GM12891 (cell line): ENCODE measurements at places on chromosomes 11 and 22.

- DNase-seq, result no peak
Measured at GRCh38 chr11:3208272-3208671, 10.3 kb downstream of the MRGPRG start.

DNA sequence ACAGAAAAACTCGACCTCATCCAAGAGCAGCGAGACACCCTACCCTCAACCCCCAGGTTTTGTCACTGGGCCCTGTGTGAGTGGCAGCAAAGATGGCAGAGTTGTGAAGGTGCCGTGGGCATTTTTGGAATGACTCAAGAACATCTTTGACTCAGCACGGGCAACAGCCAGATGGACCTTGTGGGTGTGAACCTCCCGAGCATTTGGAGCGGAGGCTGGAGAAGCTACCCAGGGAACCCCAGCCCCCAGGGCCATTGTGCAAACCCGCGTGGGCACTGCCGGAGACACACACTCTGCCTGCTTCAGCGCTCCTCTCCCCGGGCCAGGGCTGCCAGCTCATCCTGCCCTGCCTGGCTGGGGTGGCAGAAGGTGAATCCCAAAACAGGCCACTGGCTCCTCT lies 66.1 kb downstream of the PANX1 start:
- DNase-seq, result no peak

- DNase-seq, result peak; percentile 18
Measured at GRCh38 chr11:18633256-18634139, 644 bp downstream of the SPTY2D1 start.

DNA sequence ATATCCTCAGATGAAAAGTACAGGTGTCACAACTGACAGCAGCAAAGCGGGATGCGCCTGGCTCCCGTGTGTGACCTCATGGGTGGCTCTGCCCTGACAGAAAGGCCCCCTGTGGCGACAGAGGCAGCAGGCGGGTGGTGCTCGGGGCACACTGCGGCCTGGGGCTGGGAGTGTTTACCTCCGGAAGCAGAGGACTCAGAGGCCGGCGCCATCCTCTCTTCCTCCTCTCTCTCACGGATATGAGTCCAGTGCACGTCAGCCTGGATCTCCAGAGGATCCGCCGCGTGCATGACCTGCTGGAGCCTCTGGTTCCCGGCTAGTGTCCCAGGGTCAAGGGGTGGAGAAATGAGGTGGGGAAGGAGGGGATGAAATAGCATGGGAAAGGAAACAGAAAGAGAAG lies 53.2 kb upstream of the BID start:
- no peak for DNase-seq

GRCh38 chr11:108142304-108142703 lies 20.9 kb downstream of the ACAT1 start:
- no peak for DNase-seq

GRCh38 chr11:14334893-14335292 lies 24.1 kb downstream of the RRAS2 start:
- DNase-seq, result no peak

- DNase-seq, result no peak
Measured at GRCh38 chr22:17972385-17973191, 51.8 kb downstream of the MICAL3 start.

DNA sequence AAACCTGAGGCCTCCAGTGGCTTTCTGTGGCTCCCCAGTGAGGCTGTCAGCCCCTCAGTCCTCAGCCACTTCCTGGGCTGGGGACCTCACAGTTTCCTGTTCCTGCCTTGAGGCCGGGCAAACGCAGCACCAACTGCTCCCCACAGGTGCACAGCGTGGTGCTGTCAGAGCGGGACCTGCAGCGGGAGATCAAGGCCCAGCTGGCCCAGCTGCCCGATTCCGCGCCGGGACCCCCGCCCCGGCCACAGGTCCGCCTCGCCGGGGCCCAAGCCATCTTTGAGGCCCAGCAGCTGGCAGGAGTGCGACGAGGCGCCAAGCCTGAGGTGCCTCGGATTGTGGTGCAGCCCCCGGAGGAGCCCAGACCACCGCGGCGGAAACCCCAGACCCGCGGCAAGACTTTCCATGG lies 5.4 kb downstream of the TBC1D10C start:
- DNase-seq, result peak; percentile 91

DNA sequence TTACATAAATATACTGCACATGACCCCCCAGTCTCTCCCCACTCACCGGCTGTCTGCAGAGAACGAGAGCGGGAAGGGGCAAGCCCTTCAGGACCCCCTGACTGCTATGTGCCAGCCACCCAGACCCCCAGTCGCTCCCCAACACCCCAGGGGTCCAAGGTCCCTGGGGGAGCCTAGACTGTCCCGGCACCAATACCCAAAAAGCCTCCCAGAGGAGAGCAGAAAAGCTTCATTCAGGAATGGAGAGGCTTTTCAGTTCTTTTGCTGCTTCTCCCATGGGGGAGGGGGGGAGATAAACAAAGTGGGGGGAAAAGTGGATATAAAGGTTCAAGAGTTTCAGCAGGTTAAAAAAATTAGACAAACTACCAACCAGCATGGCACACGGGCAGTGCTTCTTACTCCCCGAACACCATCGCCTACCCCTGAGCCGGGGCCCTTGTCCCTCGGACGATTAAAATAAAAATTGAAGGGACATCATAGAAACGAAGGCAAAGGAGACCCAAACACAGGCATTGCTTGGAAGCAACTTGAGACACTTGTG lies 1.3 kb downstream of the CSNK1E start:
- DNase-seq, result no peak

DNA sequence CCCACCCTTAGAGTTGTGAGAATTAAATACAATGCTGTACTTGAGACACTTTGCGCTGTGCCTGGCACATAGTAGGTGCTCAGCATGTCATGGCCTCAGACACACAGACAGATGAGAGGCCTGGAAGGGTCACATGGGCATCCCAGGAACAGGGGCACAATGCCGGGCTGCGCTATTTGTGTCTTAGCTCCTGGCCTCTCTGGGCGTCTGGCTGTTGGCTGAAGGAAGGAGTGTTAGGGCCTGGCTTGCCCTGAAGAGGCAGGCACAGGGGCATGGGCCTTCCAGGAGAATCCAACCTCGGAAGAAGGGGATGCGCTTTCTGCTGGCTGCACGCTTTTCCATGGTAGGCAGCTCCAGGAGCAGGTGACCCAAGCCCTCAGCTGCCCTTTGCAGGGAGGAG lies 41.4 kb downstream of the ST14 start:
- no peak for DNase-seq

DNA sequence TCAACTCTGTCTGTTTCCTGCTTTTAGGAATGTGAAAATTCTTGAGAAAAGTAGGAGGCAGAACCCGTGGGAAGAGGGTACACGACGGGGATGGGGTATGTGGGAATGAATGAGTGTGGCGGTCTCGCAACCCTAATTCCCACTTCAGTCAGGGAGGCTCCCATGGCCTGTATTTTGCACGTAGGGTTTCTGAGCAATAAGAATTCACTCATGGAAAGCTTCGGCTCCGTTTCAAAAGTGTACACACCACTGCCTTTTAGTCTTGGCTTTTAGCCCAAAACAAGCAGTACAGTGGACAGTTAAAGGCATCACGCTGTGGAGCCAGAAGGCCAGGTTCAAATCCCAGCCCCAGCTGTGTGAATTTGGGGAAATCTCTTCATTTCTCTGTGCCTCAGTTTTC lies 116.7 kb downstream of the MN1 start:
- DNase-seq, result no peak

GRCh38 chr11:72578051-72578450 lies 96.2 kb downstream of the PDE2A start:
- no peak for DNase-seq

- DNase-seq, result peak; percentile 43
Measured at GRCh38 chr11:14537134-14537599, 17.0 kb upstream of the PSMA1 start.

GRCh38 chr11:44333271-44334218 lies 23.6 kb upstream of the ALX4 start:
- no peak for DNase-seq

DNA sequence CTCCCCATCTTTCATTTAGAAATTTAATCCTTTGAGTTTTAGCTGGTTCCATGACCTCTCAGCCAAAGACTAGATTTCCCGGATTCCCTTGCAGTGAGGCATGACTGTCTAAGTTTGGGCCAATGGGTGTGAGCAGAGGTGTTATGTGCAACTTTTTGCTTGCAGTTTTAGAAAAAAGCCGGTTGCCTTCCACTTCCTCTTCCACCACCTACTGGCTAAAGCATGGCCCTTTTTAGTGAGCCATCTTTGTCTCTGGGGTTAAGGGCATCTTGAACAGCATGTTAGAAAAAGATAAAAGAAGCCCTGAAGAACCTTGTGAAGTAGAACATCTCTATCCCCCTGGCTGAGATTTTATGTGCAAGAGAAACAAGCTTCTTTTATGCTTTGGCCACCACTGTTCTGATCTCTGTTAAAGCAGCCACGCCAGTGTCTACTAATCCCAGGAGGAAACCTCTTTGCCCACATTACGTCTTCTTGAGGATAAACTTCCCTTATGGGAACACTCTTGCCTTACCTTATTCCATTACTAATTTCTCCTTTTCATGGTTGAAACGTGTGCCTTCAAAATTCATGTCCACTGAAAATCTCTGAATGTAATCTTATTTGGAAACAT lies 279.9 kb downstream of the TENM4 start:
- DNase-seq, result no peak

- no peak for DNase-seq
Measured at GRCh38 chr22:50505776-50506610, 1.5 kb downstream of the LMF2 start.

GRCh38 chr11:63536669-63537292 lies at the start of gene PLAAT4:
Gene PLAAT4, plus strand, starts transcription at chr11:63536808. Its CDS starts 61 bp downstream, at chr11:63536869.
- DNase-seq, result no peak

- no peak for DNase-seq
Measured at GRCh38 chr11:130561441-130561881, 113.0 kb downstream of the ADAMTS15 start.

- no peak for DNase-seq
Measured at GRCh38 chr11:65423516-65424204, 1.1 kb downstream of the NEAT1 start.

DNA sequence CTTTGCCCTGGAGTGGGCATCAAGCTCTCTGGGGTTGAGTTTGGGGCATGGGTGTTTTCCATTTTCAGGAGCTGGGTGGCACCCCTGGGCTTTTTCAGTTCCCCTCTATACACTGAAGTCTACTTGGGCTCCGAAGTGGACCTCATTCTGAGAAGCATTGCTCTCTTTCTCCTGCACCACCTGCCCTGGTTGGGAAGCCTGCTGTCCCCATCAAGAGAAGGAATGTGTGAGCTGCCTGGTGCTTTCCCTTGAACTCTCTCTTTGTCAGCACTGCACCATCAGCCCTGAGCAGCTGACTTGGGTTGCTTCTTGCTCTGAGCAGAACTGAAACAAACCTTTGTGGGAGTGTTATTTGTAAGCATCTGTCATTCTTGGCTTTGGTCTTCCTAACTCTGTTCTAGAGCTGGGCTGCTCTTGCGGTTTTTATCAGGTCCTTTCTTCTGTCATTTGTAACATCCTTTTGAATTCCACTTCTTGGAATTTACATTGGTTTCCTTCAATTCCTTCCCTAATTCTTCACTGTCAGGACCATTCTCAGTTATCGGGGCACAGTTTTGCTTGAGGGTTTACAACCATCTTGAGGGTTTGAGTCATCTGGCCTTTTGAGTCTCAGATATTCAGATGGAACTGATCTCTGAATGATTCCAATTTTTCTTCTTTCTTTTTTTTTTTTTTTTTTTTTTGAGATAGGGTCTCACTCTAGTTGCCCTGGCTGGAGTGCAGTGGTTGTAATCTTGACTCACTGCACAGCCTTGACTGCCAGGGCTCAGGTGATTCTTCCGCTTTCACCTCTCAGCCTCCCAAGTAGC lies 20.5 kb downstream of the UBE2L3 start:
- peak; percentile 60 for DNase-seq

DNA sequence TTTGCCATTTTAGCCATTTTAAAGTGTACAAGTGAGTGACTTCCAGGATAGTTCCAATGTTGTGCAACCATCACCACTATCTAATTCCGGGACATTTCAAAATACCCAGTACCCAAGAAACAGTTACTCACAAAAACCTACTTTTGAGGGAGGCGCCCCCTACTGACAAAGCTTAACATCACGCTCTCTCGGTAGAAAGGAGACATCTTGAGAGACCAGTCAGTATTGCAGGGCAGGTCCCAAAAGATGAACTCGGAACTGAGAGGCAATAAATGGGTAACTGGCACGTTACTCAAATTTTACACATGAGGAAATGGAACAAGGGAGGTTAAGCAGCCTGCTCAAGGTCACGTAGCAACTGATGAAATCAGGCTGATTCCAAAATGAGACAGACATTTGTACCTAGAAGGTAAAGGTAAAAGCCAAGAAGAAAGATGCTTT lies 50.0 kb upstream of the POU2AF1 start:
- no peak for DNase-seq
